ENCODE measurements at places on chromosomes 6 and 20.

DNA sequence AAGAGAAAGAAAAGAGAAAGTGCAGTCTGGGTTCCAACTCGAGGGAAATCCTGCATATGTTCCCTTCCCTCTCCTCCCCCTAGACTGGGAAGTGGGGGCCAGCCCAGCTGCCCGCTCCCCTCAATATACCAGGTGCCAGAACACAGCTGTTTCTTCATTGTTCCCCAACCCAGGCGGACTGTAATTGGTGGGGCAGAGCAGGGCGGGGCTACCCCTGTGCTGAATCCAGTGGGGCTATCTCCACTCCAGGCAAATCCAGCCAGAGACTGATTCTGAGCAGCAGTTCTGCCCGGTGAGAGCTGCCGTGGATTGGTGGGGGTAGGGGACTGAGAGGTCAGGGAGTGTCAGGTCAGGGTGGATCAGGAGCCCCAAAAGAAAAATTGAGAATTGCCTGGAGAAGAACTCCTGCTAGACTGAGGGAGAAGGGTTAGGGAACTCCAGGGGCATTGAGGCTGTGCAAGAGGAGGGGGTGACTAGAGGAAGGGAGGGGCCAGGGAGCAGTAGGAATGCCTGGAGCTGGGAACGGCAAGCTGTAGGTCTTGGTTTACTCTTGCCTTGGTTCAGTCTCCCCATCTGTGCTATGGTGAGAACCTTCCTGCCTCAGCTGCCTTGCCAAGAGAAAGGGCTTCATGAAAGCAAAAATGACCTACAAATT is at the start of gene MYMX:
Gene MYMX (plus strand): TSS at position 250 of the 655 bp plus-strand sequence. CDS start 546 bp downstream, outside the sequence.
- peak; percentile 48 for DNase-seq

GRCh38 chr6:155418017-155418761 is 37.5 kb downstream of the NOX3 start:
- DNase-seq, result peak; percentile 88

GRCh38 chr6:130138116-130138908 is 84.4 kb downstream of the SAMD3 start:
- DNase-seq, result no peak

DNA sequence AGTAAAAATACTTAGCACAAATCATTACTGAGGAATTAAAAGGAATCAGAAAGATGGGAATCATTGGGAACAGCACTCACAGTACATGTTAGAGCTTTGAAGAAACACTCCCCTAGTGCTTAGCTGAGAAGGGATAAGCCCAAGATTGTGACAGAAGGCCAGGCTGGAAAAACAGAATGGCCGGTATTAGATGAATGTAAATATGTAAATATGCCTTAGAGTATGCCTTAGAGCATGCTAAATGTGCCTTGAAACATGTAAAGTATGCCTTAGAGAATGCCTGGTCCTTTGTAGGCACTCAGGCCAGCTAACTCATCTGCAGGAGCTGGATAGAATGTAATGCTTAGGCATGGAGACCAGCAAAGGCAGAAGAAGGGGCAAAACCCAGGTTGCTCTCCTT is 10.6 kb upstream of the TENT5A start:
- DNase-seq, result no peak

DNA sequence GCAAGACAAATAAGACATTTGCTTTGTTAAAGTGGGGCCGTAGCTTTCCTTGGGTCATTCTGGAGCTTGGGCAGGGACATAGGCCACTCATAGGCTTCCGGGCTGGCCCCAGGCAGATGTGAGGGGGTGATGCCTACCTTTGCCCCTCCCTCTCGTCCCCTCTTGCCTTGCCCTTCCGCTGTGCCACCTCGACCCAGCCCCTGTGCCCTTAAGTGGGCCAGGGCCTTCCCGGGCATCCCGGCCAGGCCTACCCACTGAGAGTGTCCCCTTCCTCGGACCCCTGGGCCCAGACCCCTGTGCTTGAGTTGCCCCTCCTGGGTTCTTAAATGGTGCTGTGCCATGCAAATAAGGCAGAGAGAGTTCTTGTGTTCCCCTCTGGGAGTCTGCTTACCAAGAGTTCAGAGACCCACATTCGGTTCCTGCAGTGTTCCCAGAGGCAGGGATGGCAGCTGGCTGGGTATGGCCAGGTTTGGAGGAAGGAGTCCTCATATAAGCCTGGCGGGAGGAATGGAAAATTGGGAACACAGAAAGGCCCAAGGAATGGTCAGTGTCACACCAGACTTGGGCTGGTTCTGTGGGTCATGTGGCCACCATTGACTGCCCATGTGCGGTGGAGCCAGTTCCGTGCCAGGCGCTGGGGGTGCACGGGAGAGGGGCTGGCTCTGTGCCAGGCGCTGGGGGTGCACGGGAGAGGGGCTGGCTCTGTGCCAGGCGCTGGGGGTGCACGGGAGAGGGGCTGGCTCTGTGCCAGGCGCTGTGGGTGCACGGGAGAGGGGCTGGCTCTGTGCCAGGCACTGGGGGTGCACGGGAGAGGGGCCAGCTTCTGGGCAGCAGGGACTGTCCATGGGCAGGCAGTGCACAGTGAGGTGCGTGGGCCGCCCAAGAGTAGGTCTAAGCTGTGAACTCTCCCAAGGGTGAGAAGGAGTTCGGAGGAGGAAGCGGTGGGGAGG is 173.5 kb upstream of the SNX9 start:
- DNase-seq, result no peak

- DNase-seq, result no peak
Observed at GRCh38 chr20:20552076-20552475, 160.4 kb downstream of the RALGAPA2 start.

DNA sequence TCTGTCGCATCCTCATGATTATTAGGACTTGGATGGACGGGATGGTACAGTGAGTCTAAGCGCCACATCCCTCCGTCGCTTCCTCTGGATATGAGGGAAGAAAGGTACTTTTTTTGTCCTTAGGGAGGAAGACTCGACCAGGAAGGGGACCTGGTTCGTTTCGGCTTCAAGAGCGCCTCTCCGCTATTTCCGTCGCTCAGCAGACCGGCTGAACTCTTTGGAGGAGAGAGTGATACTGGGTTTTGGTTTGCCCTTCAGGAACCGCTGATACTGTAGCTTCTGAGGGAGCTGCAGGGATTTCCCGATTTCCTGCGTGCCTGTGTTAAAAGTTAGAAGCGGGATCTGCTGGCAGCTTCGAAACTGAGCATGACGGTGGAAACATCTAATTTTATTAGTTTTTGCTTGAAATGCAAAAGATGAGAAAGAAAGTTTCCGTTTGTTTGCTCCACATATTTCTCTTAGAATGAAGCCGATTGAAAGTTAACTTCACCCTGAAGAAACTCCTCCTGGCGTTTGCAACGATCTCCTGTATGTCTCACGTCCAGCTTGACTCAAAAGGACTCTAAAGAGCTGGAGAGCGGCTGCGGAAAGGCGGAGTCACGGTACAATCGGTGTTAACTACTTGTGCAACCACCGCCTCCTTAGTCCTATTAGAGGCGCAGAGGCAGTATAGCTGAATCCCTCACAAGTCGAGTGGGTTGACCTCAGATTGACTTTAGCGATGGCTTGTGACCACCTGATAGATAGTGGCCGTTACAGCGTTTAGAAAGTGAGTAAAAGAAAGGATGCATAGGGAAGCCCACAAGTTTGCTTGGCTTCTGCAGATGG is 129.4 kb downstream of the TRIM27 start:
- DNase-seq, result peak; percentile 54

GRCh38 chr6:126444659-126445273 is 104.9 kb downstream of the CENPW start:
- DNase-seq, result no peak

GRCh38 chr20:49140834-49141233 is 47.3 kb downstream of the STAU1 start:
- no peak for DNase-seq

- DNase-seq, result no peak
Observed at GRCh38 chr6:133183691-133184090, 57.5 kb upstream of the EYA4 start.

DNA sequence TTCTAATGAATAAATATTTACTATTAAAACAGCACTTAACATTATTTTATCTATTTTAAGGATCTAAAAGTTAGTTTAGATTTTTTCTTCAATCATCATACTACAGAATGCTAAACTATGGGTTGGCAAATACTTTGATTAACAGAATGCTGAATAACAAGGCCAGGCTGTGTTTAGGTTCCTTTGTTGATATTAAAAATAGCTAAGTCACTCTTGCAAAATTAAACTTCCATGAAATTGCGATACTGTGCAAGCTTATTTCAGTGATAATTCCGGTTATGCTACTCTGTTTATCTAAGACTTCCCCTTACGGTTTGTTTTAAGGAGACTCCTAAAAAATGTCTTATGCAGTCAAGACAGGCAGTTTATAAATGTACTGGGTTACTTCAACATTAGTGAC is 2.8 kb downstream of the RNF24 start:
- peak; percentile 73 for DNase-seq

DNA sequence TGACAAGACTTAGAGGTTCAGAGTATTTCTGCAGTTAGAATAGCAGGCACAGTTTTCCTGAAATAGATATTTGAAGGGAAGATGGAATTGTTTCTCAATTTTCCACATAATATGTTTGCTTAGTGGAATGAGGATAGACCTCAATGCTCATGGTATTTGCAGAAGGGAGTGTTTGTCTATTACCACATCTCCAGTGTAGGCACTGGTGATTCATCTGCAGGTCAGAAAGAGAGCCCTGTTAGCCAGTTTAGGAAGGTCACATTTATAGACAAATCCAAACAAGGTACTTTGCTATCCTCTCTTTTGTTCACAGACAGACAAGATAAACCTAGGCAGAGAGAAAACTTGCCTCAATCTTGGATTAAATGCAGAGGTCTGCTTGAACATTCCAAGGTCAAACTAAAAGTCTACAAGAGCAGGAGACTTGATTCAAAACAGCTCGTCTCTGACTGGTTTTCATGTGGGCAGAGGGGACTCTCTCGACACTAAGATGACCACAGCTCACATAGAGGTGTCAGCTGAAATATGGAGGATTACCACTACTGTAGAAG is 22.8 kb downstream of the ISM1 start:
- no peak for DNase-seq

GRCh38 chr6:24431045-24431451 is 28.3 kb downstream of the MRS2 start:
- DNase-seq, result peak; percentile 25

GRCh38 chr6:125415913-125416312 is 114.1 kb upstream of the HDDC2 start:
- no peak for DNase-seq

- DNase-seq, result no peak
Observed at GRCh38 chr6:139430899-139431601, 56.6 kb upstream of the CITED2 start.

DNA sequence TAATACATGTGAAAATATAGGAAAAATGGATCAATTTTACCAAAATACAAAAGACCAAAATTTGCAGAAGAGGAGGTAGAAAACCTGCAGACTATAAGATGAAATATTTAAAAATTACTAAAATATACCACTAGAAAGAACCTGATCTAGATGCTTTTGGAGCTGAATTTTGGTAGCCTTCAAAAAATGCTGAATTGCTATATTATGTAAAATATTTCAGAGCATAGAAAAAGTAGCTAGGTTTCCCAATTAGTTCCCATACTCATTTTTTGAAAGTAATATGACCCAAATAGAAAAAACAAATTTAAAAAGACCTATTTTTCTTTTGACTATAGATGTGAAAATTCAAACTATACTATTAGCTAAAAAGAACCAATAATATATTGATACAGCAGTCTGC is 3.6 kb upstream of the EPPIN start:
- no peak for DNase-seq

- DNase-seq, result no peak
Observed at GRCh38 chr20:46564241-46564957, 13.9 kb upstream of the OCSTAMP start.

DNA sequence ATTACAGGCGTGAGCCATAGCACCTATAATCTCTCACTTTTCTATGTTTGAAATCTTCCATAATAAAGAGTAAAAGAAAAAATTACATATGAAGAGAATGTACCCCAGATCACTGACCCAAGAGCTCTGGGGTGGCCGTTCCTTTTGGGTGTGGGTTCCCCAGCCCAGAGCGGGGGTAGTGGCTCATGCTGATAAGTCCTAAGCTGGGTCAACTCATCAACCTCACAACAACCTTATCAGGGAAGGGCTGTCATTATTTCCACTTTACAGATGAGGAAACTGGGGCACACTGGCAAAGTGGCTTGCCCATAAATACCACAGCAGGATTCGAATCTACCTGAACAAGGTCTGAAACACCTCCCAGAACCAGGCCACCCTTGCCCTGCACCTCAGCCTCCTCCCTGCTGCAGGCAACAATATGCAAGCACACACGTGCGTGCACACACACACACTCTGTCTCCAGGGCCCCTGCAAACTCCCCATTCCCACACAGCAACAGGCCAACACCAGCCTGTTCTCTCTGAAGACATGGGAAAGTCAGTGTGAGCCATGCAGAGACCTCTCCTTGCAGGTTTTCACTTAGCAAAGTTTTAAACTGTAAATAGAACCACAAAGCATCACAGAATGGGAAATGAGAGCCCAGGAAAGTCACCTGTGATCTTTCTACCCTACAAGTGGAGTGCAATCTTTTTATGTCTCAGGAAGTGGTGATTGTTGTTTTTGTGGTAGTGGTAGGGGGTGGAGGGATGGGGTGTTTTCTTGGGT is 27.7 kb downstream of the BFSP1 start:
- no peak for DNase-seq

DNA sequence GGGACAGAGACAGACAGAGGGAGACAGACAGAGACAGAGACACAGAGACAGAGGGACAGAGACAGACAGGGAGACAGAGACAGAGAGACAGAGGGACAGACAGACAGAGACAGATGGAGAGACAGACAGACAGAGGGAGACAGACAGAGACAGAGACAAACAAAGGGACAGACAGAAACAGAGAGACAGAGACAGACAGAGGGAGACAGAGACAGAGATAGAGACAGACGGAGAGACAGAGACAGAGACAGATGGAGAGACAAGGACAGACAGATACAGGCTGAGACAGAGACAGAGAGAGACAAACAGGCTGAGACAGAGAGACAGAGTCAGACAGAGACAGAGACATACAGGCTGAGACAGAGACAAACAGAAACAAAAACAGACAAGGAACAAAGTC is 39.4 kb upstream of the PHACTR3 start:
- DNase-seq, result no peak

DNA sequence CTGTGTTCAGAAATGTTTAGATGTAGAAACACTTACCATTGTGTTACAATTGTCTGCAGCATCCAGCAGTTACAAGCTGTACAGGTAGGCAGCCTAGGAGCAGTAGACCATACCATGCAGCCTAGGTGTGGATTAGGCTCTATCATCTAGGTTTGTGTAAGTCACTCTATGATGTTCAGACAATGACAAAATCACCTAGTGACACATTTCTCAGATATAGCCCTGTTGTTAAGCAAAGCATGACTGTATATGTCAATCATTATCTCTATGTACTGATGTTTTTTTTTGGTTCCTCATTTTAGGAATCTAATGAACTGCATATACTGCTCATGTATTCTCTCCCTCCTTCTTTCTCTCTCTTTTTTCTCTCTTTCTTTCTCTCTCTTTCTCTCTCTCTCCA is 22.2 kb downstream of the CST8 start:
- DNase-seq, result no peak

- peak; percentile 20 for DNase-seq
Observed at GRCh38 chr6:11324453-11325015, 92.1 kb upstream of the NEDD9 start.

DNA sequence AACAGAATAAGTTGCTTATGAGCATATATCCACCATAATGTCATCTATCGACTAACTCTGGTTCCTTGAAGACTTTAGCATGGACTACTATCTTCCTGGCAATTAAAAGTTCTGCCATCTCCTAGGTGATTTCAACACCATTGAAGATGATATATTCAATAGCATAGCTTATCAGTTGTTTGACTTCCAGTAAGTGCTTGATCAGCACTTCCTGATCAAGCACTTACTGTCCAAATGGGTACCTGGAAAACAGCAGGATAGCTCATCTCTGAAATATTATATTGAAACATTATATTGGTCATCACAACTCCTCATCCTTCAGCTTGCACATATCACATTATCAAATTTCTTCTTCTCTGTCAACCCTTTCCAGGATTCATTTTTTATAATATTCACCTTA is 75.5 kb upstream of the HMGCLL1 start:
- no peak for DNase-seq
